Activated CD4-positive, alpha-beta T cell treated with anti-CD3 and anti-CD28 coated beads for 24 hours (primary cell): ENCODE measurements at places on chromosomes 6 and 20.

- DNase-seq, result no peak
These were observed 406.8 kb upstream of the SULF2 start for GRCh38 chr20:48192109-48192508.

DNA sequence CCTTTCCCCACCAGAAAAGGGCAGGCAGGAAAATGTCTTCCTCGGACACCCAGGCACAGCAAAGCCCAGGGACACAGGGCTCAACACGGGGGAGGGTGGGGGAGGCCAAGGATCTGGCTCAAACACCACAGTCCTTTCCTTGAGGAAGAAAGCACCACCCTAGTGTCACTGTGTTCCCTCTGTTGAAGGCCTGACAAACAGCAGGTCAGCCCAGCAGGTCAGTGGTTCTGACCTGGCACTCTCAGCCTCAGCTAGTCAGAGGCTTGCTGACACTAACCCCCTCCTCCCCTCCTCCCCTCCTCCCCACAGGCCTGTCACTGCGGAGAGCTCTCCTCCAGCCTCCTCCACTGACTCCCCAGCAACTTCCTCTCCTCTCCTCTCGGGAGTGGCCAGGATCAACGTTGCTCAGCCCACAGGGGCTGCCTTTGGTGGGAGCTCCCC is 239.6 kb downstream of the LRFN2 start:
- DNase-seq, result no peak

DNA sequence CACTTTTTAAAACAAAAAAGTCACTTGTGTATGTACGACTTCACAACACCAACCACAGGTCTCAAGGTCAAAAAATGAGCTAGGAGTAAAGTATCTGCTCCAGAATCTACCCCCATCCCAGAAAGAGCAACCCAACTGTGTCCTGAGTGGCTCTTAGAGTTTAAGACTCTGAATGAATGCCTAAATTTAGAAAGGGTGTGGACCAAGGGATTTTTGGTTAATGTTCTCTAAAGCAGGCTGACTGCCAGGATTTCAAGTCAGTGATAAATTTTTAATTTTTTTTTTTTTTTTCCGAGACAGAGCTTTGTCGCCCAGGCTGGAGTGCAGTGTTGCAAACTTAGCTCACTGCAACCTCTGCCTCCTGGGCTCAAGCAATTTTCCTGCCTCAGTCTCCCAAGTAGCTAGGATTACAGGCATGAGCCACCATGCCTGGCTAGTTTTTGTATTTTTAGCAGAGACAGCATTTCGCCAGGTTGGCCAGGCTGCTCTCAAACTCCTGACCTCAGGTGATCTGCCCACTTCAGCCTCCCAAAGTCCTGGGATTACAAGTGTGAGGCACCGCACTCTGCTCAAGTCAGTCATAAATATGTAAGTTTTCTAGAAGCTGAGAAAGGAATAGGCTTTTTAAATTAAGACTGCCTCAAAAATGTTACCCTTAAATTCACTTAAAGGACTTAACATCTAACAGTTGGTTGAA is 20.2 kb downstream of the STAU1 start:
- DNase-seq, result no peak

GRCh38 chr20:14673164-14673563 is 335.8 kb upstream of the FLRT3 start:
- no peak for DNase-seq

DNA sequence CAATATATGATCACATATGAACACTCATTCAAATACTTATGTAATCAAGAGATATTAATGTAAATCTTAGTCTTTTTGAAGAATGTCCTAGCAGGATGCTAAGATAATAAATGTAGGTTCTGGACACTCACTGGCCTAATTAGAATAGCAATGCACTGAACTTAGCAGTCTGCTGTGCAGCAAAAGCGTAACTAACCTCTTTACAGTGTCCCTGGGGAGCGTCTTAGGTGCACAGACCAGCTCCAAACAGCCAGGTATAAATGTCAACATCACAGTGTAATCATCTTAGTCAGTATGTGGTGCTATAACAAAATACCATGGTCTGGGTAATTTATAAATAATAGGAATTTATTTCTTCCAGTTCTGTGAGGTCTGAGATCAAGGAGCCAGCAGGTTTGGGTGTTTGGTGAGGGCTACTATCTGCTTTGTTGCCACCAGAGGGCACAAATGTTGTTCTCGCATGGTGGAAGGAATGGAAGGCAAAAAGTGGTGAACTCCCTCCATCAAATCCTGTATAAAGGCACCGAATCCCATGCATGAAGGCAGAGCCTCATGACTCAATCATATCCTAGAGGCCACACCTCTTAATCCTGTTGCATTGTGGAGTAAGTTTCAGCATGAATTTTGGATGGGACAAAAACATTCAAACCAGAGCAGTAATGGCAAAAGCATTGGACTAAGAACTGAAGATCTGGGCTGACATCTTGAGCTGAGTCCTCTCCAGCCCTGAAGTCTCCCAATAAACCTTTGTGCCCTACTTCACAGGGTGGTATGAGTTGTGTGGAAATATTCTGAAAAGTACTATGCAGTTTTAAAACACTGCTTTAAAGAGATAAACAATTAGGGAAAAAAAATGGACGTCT is 41.8 kb upstream of the FOXO3 start:
- no peak for DNase-seq

- no peak for DNase-seq
These were observed at the start of gene DST for GRCh38 chr6:56642366-56643261. TSS of gene DST (minus strand) at chr6:56642889.

DNA sequence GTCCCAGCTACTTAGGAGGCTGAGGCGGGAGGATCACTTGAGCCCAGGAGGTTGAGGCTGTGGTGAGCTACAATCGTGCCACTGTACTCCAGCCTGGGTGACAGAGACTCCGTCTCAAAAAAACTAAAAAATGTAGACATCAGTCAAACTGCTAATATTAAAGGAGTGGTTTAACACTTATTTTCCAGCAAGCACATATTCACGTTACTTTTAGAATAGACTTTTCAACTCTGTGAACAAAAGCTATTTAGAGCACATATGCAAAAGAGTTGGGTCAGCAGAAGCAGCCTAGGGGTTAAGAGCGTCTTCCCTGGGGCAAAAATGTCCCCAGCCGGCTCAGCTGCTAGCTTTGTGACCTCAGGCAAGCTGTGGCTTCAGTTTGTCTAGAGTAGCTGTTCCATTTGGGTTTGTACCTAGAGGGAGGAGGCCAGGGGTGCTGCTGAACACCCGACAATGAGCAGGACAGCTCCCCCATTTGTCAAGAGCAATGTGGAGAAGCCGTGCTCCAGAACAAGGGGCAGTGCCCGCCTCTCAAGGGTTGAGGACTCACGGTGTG is 62.5 kb upstream of the PTGIS start:
- DNase-seq, result no peak

DNA sequence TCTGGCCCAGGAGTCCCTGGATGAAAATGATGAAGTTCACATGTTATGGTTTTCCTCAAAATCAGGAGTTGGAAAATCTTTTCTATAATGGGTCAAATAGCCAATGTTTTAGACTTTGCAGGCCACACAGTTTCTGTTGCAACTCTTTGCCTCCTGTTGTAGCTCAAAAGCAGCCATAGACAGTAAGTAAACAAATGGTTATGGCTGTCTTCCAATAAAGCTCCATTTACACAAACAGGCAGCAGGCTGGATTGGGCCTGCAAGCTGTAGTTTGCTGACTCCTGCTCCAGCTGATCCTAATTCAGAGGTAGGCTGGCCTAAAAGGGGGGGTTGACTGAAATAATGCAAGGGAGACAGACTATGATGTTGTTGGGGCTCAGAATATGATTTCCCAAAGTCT is 33.0 kb downstream of the METTL24 start:
- no peak for DNase-seq

DNA sequence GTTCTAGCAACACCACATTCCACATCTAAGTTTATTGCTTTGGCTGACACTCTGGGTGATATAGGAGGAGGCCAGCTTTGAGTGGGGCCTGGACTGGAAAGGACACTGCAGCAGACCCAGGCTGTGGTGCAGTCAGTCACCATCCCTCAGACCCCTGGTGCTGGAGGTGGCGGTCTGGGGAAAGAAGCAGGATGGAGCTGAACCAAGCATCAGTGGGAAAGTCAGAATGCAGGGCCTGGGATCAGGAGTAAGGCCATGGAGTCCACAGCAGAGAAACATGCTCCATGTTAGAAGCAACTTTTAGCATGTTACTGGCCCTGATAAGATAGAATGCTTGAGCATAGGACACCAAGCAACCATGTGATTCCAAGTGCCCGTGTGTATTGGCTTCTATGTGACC is 5.9 kb downstream of the HLA-A start:
- DNase-seq, result no peak

GRCh38 chr20:18326990-18327389 is 38.7 kb downstream of the ZNF133 start:
- no peak for DNase-seq

GRCh38 chr6:169786349-169786748 is 34.9 kb downstream of the ERMARD start:
- DNase-seq, result no peak

DNA sequence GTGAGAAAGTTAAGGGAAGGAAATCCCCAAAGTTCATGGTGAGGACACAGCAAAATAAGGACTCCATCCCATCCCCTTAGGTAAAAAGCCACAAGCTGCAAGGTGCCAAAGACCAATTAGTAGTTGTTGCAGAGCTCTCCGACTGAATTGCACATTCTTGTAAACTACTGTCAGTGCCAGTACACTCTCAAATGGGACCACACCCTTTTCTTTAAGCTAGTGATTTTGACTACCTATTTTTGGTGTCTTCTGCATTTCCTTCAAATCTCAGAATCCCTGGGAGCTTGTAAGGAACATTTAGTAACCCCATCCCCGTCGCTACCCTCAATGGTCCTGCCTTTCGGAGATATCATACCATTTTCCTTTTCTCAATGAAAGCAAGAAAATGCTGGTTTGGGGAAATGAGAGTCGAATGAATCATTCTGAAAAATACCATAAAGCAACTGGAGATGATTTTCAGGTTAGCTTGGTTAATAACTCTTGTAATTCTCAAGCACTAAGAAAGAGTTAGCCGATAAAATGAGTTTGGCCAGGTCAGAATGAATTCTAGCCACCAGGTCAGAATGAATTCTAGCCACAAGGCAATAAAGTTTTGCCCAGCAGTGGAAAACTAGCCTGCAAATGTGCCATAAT is 5.2 kb upstream of the HMGN3 start:
- no peak for DNase-seq

- no peak for DNase-seq
These were observed 302.4 kb upstream of the POU3F2 start for GRCh38 chr6:98532004-98532403.

GRCh38 chr6:16769986-16770376 is 8.7 kb upstream of the ATXN1 start:
- DNase-seq, result no peak

DNA sequence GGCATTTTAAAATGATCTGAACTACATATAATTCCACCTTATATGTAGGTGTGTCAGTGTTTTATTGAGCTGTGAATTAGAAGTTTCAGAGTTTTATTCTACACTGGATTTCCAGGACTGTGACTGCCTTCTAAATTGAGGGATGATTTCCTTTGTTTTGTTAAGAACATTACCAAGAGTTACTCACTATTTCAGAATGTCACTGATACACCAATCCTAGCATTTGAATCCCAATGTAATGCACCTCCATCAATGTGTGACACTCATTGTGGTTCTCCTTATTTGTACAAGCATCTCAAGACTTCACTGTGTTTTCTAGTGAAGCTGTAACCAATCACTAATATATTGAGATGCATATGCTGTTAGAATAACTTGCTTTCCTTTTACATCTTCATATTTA is 86.8 kb downstream of the PLCB1 start:
- no peak for DNase-seq

DNA sequence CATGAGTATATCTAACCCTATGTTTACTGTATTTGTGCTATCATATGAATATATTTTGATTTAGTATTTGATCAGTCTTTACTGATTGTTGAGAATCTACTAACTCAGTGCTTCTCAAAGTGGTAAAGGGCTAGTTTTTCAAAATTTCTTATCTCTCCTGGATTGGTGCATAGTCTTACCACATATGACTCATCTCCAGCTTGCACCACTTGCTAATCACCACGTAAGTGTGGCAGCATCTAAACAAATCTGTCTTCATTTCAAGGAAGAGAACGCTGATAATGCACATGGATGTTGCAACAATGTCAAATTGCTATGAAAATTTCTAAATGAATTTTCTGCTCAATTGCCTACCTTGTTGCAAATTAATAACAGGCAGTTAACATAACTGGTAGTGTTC is 299.5 kb downstream of the PAX1 start:
- DNase-seq, result no peak

DNA sequence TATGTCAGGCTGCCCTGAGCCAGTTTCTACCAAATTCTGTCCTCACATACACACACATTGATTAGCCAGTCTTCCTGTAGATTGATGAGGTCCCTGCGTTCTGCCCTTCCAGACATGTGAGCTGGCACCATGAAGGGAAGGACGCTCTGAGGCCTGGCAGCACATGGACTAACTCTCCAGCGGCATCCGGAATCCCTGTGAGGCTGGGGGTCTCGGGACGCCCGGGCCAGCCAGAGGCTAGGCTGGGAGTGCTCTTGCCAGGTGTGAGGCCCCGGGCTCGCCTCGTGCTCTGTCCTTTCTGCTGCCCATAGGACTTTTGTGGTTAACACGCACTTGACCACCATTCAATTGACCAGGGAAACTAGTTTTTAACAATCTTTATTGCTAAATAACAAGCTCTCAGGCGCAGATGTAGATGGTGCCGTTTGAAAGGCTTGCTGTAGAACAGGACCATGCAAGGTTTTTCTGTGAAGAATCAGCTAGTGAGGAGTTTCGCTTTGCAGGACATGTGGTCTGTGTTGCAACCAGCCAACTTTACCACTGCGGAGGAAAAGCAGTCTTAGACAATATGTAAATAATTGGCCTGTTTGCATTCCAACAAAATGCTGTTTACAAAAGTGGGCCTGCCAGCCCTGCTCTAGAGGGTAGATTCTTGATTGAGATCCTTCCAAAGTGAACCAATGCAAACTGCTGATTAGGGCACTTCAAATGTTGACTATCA is 29.3 kb downstream of the FOXF2 start:
- no peak for DNase-seq

DNA sequence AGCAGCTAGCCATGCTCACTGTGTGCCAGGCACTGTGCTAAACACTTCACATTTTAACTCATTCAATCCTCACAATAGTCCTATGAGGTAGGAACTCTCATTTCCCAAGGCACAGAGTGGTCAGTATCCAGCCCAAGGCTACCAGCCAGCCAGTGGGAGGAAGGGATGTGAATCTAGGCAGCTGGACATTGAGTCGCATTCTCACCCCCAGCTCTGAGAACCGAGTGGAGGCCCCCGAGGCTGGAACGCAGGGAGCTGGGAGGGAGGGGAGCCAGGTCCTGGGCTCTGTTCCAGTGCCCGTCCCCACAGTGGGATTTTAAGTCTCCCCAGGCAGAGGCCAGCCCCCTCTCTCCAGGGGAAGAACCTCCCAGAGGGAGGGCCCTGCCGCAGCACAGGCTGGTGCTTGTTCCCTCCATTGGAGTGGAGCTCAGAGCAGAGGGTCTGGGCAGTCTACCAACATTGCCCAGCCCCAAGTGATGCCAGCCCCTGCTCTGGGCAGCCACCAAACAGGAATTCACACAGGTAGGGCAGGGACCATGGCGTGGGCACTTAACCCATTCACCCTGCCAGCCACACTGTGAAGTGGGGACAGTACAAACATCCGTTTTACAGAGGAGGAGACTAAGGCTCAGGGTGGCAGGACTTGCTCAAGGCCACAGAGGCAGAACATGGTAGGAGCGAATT is 131.3 kb downstream of the CEBPB start:
- no peak for DNase-seq

GRCh38 chr6:85556992-85557668 is 36.5 kb downstream of the SNX14 start:
- no peak for DNase-seq
